ENCODE measurements at places on chromosomes 13 and 19. TPM values are rescaled to one million over a fixed set of nuclear protein-coding genes. Genes with fewer than 3 reads are reported as not detected.
A peak's percentile ranks its signal among the peaks of the same experiment; 100 is the strongest.

CLDND2 gene
- total RNA-seq = 10.0 TPM

KRTDAP gene
- 2.7 TPM for total RNA-seq

MED4 gene
- 58.2 TPM for total RNA-seq

ZNF547 gene
- total RNA-seq = 11.8 TPM

C19orf33 gene
- total RNA-seq = 1.7 TPM

SYDE1 gene
- total RNA-seq = 12.3 TPM

- DNase-seq = no peak
Observed at GRCh38 chr19:33756177-33756576, 40.5 kb upstream of the KCTD15 start.

DNA sequence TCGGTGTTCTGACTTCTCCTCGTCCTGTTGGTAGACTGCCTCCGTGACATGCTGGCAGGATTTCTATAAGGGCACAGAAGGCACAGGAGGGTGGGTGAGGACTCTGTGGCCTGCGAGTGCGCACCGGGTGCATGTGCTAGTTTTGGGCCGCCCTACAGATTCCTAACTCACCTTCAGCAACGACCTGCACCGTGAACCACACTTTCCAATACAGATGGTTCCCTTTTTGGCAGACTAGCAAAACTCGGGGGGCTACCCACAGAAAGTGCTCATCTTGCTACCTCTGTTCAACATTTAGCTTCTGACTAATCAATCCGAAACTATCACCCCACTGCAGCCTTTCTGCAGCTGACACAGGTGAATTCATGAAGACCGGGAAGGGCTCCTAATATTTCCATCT, 14.1 kb upstream of the AMER2 start:
- no peak for DNase-seq

DNA sequence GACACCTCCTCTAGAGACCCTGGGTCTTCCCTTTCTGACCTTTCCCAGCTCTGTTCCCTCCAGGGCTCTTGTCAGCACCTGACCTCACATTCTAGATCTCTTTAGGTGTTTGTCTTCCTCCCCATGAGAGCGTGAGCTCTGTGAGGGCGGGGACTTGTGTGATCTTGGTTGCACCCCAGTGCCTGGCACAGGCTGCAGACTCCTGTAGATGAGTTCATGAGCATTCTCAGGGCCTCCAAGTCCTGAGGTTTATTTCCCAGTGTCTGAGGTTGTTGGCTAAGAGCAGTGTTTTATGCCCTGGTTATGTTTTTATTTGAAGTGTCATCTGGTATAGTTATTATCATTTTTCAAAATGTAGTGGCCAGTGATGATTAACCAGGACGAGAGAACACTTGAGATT, 596 bp downstream of the CEACAM4 start:
- DNase-seq = no peak

GRCh38 chr19:3986260-3987041, 1.2 kb upstream of the EEF2 start:
- DNase-seq = peak; percentile 69

- no peak for DNase-seq
Observed at GRCh38 chr13:31198519-31198918, 1.3 kb upstream of the B3GLCT start.

DNA sequence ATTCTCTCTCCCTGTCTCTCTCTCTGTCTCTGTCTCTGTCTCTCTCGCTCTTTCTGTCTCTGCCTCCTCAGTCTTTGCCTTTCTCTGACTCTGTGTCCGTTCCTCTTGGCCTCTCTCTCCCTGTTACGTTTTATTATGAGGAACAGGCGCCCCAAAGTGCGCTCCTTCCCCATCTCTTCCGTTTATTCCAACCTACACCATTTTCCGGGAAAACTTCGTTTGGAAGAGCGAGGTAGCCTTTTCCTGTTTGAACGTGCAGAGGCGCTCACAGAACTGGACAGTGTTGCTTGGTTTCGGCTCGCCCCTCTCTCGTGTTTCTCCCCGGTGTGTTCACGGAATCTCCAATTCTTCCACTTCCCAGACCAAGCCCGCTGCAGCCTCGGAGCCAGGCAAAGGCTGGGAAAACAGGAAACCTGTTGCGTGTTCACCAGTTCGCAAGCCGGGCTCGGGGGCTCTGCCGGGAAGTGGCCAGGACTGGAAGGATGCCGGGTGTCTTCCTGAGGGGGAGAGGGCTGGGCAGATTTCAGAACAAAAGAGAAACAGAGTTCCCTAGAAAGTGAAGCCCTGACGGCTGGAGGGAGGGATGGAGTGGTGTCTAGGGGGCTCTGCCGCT, 605 bp downstream of the TMEM255B start:
- DNase-seq = peak; percentile 36

- no peak for DNase-seq
Observed at GRCh38 chr13:44660050-44660449, 83.9 kb upstream of the TSC22D1 start.

- DNase-seq = no peak
Observed at GRCh38 chr19:2733930-2734588, 5.8 kb downstream of the SLC39A3 start.

DNA sequence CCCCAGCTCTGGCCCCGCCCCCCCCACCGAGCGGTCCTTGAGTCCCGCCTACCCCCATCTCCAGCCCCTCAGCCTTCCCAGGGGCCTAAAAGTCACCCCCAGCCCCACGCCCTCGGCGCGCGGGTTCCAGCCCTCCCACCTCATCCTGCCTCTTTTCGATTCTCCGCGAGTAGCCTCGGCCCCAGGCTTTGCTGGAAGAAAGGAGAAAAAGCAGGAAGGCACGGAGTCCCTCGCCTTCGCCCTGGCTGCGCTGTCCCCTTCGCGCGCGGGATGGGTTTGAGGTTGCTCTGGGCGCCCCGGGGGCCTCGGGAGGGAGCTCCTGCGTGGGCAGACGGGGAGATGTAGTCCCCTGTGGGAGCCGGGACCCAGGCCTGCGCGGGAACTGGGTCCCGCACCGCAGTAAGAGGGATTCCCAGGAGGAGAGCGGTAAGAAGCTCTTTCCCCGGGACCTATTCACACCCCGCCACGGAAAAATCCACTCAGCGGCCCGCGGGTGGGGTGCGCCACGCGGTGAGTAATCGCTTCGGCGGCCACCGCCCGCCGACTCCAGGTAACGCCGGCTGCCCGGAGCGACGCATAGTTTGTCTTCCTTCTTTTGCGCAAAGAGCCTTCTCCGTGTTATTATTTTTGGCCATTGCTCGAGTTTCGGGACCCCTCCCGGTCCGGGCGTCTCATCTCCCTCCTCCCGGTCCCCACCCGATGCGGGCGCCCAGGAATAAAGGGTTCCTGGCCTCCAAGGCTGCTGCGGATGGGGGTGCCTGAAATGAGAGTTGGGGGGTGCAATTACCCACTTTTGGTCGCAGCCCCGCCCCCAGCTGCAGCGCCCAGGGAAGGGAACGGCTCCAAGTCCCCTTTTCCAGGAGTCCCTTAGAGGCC, 865 bp upstream of the CRLF1 start:
- no peak for DNase-seq

DNA sequence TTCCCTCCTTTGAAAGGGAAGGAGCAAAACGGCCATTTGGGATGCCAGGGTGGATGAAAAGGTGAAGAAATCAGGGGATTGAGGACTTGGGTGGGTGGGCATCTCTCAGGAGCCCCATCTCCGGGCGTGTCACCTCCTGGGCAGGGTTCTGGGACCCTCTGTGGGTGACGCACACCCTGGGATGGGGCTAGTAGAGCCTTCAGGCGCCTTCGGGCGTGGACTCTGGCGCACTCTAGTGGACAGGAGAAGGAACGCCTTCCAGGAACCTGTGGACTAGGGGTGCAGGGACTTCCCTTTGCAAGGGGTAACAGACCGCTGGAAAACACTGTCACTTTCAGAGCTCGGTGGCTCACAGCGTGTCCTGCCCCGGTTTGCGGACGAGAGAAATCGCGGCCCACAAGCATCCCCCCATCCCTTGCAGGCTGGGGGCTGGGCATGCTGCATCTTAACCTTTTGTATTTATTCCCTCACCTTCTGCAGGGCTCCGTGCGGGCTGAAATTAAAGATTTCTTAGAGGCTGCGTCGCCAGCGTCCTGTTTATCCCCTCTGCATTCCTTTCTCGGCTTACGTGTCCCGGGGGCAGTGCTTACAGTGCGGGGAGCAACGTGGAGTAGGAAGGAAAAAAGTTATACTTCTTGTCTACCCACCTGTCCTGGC, 15.2 kb upstream of the S1PR4 start:
- peak; percentile 66 for DNase-seq

DNA sequence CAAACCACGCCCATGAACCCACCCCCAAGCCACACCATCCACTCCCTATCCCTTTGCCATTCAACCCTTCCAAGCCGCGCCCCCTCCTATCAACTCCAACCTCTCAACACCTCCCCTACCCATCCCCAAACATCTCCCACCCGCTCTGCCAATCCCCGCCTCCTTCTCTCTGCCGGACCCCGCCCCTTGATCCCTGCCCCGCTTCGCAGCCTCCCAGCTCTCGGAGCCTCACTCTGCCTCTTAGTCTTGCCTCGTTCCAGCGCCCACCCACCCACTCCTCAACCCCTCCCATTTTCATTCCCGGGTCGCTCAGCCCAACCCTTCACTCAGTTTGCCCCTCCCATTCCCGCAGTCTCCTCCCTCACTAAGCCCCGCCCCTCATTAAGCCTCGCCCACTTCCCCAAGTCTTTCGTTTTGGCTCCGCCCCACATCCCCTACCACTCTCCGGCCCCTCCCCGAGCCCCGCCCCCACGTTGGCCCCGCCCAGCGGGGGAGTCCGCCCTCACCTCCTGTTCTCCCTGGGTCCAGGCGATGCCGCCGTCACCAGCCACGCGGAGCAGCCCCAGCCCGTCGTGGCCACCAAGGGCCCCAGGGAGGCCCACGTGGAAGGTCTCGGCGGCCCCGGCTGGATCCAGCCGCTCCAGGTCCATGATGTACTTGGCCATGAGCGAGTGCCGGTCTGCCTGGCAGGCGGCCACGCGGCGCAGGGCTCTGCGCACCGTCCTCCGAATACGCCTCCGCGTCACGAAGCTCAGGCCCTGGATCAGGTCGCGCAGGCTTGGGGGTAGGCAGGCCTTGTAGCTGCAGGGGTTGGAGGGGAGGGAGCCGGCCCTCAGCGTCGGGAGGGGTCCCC, 5.7 kb downstream of the JAK3 start:
- DNase-seq = peak; percentile 94

DNA sequence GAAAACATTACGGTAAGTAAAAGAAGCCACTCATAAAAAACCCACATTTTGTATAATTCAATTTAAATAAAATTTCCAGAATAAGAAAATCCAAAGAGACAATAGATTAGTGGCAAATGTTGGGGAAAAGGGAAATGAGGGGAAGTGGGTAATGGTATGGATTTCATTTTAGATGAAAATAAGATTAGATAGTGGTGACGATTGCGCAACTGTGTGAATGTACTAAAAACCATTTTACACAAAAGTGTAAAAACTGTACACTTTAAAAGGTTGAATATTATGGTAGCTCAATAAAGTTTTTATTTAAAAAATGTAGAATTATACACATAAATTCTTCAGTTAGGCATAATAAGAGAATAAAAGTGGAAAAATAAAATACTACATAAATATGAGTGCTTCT, 3.7 kb downstream of the MBD3L1 start:
- no peak for DNase-seq

DNA sequence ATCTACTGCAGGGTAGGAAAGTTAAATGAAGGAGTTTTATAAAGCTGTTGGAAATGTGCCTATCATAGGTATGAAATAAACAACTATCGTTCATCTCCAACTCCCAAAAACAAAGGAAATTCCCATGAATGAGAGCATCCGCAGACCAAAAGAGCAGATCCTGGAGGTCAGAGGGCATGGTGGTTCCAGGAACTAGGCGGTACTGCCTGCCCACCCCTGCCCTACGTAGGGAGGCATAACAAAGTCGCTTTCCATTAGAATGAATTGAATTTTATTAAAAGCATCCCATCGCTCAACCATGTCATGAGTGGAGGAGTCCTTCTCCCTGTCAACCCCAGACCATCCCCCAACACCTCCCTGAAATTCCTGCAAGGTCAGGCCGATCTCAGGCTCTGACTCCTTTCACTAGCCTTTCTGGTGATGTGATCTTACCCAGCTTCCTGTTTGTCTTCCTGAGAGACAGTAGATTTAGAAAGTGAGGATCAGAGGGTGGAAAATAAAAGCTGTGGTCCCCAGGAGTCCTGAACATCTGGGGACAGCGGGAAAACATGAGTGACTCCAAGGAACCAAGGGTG, at the start of gene CLEC4M:
Gene CLEC4M, plus strand, starts transcription at position 525 of the 575 bp plus-strand sequence. Its CDS starts 24 bp downstream, at position 549.
- DNase-seq = no peak

- DNase-seq = no peak
Observed at GRCh38 chr13:106484084-106484483, 51.4 kb downstream of the EFNB2 start.

DNA sequence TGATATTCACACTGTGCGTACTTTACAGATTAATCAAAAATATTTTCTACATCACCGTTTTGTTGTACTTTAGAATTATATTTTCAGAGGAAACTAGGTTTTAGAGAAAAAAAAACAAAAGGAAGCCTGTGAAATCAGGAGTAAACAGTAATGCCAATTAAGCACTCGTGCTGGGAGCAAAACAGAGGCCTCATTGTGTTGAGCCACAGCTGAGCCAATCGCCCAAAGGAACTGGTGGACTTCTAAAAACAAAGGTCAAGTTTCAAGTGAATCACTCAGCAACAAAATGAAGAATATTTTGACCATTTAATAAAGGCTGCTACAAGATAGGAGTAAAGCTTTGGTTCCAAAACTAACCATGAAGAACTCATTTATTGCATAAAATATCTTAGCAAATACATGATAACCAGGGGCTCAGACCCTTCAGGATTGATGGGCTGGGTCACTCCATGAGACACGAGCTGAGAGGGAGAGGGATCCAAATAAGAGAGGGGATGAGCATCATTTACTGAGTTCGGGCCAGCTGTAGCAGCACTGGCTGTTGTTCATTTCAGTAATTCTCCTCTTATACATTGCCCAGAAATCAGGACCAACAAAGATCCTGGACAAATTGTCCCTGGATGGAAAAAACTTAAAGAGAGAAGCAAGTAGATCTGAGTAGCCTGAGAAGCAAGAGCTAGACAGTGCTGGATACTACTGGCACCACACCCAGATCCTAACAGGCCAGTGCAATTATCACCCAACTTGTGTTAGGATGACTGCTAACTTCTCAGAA, 8.3 kb upstream of the NALCN start:
- DNase-seq = no peak

DNA sequence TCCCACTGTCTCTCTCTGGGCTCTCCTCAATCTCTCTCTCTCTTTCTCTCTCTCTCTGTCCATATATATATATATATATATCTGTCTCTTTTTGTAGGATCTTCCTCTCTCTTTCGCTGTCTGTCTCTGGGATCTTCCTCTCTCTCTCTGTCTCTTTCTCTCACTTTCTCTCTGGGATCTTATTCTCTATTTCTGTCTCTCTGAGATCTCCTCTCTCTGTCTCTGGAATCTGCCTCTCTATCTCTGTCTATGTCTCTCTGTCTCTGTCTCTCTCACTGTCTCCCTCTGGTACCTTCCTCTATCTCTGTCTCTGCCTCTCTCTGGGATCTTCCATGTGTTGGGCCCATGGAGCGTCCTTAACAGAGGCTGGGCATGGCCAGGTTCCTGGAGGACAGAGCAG, 3.4 kb downstream of the ATP1A3 start:
- DNase-seq = no peak

GRCh38 chr19:19137556-19138108, 646 bp downstream of the TMEM161A start:
- DNase-seq = no peak
